ENCODE measurements at places on chromosomes 6 and 20.

DNA sequence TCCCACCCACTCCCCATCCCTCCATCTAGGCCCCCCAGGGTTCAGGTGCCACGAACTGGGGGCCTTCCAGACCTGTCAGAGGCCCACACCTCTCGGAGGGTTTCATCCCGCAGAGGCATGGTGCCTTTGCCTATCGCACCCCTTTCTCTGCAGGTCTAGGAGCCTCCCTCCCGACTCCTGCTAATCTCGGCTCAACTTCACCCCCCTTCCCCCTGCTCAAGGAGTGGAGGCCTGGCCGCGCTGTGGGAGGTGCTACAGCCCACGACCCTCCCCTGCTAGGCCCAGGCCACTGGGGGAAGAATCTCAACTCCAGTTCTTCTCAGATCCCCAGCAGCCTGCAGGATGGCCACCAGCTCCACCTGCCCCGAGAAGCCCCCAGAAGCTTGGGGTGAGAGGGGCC lies at the start of gene TULP1:
TSS of gene TULP1 (minus strand) at position 157 of the 400 bp plus-strand sequence. CDS start at position 119, 38 bp downstream.
- DNase-seq = no peak

GRCh38 chr6:36984581-36985416 lies 1.2 kb downstream of the MTCH1 start:
- peak; percentile 72 for DNase-seq

- DNase-seq = no peak
Measured at GRCh38 chr20:15654208-15654649, 919.0 kb downstream of the KIF16B start.

- no peak for DNase-seq
Measured at GRCh38 chr6:107330168-107330567, 129.2 kb downstream of the PDSS2 start.

- DNase-seq = no peak
Measured at GRCh38 chr6:22784601-22785410, 215.4 kb downstream of the HDGFL1 start.

DNA sequence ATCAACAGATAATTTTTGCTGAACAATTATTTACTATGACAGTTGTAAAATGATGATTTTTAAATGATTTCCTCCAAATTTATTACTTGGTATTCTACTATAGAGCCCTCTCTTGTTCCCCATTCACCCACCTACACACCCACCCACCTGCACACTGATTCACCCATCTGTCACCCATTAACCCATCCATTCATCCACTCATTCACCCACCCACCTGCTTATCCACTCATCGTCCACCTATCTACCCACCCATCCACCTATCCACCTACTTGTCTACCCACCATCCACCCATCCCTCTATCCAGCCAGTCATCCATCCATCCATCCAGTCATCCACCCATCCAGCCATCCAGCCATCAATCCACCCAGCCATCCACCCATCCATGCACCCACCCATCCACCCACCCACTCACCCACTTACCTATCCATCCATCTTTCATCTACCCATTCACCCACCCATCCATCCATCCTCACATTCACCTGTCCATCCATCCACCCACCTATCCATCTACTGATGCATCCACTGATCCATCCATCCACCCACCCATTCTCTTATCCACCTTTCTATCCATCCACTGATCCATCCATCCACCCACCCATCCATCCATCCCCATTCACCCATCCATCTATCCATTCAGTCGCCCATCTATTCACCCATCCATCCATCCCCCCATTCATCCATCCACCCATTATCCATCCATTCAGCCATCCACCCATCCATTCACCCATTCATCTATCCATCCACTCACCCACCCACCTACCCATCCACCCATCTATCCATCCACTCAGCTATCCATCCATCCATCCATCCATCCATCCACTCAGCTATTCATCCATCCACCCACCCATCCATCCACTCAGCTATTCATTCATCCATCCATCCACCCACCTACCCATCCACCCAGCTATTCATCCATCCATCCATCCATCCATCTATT lies 72.0 kb downstream of the SYNJ2 start:
- DNase-seq = no peak

DNA sequence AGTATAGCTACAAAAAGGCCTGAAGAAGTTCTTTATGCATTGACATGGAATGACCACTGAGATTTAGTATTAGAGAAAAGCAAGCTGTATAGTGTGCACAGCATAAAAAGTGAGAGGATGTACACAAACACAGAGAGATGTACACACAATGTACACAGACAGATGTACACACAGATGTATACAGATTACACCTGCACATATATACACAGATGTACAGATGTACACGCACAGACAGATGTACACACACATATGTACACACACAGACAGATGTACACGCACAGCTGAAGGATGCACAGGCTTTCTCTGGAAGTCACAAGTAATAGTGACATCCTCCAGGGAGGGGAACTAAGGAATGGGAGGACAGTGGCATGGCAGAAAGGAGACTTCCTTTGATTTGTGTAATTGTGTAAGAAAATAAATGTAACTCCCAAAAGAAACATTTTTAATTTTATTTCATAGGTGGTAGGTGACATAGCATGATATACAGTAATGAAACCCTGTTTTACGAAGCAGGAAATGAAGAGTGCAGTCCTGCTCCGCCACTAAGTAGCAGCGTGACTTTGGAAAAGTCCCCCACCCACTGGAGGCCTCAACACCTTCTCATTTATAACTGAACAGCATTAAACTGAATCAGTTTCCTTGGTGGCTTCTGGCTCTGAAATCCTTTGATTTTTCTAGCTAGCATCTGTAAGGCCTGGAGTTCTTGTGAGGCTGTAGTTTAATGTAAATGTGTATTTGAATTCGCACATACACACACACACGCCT lies 14.1 kb downstream of the NFATC2 start:
- no peak for DNase-seq

DNA sequence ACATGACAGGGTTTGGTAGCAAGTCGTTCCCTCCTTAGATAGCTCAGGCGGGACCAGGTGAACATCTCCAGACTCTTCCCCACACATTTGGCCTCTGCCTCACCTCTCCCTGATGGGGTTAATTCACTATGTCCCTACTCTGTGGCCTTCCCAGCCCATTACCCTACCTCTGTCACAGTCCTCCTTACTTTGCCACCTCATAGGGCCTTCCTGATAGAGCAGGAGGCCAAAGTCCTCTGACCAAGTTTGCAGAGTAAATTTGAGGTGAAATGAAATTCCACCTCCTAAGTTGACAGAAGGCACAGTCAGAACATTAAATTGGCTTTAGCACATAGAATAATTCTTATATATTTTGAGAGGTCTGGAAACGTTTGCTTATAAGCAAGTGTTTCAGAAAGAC lies 53.1 kb upstream of the ARMC2 start:
- DNase-seq = no peak

DNA sequence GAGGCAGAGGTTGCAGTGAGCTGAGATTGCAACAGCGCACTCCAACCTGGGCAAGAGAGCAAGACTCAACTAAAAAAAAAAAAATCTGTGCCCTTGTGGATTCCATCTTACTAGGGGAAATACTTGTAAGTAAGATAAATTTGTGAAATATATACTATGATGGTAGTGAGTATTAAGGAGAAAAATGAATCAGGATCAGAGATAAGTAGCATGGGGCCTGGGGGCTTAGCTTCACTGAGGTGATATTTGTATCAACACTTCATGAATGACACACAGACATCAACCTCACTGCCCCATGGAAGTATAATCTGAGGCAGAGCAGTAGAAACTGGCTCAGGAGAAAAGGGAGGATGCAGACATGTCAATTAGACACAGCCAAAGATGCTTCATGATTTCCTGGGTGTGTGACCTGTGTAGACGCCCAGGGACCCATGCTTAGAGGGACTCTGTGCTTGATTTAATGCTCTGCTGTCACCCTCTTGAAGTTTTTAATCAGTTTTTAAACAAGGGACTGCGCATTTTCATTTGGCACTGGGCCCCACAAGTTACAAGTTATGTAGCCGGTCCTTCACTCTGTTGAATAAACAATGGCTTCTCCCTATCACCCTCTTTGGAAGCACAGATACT lies 41.9 kb downstream of the PCNA start:
- DNase-seq = peak; percentile 52

DNA sequence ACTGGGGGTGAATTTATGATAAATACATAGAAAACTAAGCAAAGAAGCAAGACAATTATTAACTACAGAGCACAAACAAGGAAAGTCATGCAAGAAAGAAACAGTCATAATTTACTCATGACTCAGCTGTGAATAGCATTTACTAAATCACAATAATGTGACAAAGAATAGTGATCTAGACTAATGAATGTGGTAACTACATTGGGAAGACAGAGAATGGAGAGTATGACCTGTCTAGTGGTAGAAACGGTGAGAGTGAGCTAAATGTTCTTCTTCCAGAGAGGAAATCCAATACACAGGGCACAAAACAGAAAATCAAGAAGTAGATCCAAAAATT lies 153.5 kb upstream of the DST start:
- no peak for DNase-seq

DNA sequence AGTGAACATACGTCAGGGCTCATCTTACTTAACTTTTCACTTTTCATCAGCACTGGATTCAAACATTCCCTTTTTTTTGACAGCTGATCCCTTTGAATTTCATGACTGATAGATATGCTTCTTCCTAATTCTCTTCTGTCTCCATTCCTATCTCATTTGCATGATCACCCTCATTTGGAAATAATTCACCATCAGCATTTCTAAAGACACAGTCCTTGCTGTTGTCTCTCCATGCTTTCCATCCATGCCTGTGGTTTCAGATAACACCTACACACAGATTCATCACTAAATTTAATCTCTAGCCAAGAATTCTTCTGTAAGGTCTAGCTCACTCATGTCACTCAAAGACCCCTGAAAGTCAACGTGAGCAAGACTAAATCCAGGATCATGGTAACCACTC lies 228.4 kb upstream of the BTBD3 start:
- DNase-seq = no peak

DNA sequence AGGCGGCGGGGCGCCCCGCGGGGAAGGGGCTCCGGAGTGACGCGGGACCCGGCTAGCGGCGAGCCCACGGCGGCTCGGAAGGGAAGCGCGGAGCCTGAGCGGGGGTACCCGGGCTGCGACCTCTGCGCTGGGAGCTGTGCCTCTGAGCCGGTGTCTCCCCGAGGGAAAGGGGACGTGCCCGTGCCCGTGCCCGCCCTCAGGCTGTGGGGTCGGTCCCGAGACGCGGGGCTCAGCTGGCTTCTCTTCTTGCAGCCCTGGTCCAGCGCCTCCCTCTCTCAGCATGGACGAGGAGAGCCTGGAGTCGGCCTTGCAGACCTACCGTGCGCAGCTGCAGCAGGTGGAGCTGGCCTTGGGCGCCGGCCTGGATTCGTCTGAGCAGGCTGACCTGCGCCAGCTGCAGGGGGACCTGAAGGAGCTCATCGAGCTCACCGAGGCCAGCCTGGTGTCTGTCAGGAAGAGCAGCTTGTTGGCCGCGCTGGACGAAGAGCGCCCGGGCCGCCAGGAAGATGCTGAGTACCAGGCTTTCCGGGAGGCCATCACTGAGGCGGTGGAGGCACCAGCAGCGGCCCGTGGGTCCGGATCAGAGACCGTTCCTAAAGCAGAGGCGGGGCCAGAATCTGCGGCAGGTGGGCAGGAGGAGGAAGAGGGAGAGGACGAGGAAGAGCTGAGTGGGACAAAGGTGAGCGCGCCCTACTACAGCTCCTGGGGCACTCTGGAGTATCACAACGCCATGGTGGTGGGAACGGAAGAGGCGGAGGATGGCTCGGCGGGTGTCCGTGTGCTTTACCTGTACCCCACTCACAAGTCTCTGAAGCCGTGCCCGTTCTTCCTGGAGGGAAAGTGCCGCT lies 686 bp downstream of the ZGPAT start:
- no peak for DNase-seq

DNA sequence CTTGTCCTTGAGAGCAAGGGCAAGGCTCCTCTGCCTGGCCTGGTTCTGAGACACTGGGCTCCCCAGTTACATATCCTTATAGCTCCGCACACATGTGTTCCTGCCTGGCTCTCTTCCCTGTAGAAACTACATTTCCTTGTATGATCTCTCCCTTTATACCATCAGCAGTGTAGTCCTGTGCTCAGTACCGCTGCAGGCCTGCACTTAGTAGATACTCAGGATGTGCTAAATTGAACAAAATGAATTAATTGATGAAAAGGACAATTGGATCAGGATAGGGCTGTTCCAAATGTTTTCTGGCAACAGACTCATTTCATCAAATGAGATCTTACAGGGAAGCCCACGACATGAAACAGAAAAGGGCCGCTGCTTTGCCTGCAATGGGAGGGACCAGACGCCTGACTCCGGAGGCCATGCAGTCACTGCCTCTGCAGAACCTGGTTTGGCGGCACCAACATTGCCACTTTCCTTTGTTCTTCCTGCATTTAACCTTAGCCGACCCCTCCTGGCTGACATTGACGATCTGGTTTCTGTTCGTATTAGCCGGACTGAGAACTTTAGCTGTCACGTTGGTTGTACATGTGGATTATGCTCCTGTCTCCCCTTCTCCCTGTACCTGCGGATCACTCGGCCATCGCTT lies 53.3 kb downstream of the CHMP4B start:
- no peak for DNase-seq

GRCh38 chr20:2150660-2151059 lies 49.0 kb downstream of the STK35 start:
- no peak for DNase-seq

DNA sequence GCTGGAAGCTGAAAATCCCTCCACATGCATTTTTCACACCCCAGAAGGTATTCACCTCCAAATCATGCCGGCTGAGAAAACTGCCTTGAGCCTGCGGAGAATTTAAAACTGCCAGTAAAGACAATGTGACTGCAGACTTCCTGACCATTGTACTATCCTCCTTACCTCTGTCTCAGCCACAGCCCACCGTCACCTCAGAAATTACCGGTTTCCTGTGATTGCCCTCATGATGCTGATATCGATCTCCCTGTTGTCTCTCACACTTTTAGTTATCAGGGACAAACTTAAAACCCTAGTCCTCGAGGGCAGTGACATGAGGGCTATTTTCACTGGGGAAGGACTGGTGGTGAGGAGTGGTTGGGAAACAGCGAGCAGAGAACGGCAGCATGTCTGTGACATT lies 30.2 kb upstream of the FOXQ1 start:
- DNase-seq = no peak

GRCh38 chr20:24131281-24131680 lies 142.7 kb upstream of the GGTLC1 start:
- no peak for DNase-seq

DNA sequence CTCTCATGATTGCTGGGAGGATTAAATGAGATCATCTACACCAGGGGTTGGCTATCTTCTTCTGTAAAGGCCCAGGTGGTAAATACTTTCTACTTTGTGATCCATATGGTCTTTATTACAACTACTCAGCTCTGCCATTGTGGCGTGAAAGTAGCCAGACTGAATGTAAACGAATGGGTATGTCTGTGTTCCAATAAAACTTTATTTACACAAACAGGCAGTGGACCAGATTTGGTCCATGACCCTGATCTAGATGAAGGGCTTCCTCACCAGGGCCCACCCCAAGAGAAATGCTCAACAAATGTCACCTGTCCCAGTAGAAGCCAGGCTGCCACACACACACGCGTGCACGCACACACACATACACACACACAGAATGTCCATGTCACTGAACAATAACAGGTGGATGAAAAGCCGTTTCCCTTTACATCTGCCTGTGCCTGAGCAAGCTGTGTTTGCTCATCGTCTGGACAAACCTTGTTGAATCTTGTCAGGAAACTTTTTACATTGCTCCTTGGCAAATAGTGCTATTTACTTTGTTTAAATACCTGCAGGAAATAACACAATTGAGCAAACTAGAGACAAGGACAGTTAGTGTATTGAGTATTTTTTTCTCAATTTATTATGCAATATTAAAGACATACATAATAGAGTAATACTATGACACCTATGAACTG lies 114.3 kb downstream of the EYA2 start:
- no peak for DNase-seq
